ENCODE measurements at places on chromosomes 16 and 17. TPM values are rescaled to one million over a fixed set of nuclear protein-coding genes. Genes with fewer than 3 reads are reported as not detected.

SLC35G6 gene
- total RNA-seq = not detected

CCL1 gene
- not detected for total RNA-seq

PITPNM3 gene
- total RNA-seq = 1.5 TPM

DPEP3 gene
- not detected for total RNA-seq

WNT3 gene
- total RNA-seq = 4.2 TPM

AANAT gene
- 0.31 TPM for total RNA-seq

SYCE1L gene
- total RNA-seq = 9.9 TPM
